ENCODE measurements at places on chromosomes 5 and 9.

DNA sequence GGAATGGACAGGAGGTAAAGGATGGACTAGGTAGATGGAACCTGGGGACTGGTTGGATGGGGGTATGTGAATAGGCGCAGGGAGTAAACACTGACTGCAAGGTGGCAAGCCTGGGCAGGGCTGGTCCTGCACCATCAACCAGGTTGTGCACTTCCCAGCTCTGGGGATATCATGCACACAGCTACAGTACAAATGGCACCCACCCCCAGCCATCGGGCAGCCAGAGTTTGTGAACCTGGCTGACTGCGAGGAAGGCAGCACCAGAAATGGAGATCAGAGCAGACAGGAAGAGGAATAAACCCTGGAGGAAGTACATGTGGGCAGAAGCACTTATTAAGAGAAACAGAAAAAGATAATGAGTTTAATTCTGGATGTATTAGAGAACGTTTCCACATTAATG, 229.1 kb downstream of the ESM1 start:
- no peak for DNase-seq

- DNase-seq, result no peak
Observed at GRCh38 chr5:120567921-120568320, 103.8 kb downstream of the PRR16 start.

- DNase-seq, result no peak
Observed at GRCh38 chr5:112382886-112383285, 36.2 kb downstream of the EPB41L4A start.

DNA sequence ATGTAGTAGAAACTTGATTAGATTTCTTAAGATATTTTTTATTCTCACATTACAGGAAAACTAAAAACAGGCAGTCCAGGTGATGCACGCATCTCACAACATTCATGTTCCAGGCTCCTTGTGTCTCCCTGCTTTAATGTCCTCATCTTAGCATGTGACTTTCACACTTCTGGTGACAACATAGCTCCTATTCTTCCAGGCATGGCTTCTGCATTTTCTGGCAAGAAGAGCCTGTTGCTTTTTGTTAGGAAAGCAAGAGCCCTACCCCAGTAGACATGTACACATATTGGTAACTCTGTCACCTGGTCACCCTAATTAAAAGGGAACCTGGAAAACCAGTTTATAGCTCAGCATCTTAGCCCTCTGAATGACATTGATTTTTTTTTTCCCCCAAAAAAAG, 92.5 kb downstream of the PPIC start:
- DNase-seq, result no peak

GRCh38 chr9:91718071-91718470, 232.0 kb downstream of the ROR2 start:
- no peak for DNase-seq

DNA sequence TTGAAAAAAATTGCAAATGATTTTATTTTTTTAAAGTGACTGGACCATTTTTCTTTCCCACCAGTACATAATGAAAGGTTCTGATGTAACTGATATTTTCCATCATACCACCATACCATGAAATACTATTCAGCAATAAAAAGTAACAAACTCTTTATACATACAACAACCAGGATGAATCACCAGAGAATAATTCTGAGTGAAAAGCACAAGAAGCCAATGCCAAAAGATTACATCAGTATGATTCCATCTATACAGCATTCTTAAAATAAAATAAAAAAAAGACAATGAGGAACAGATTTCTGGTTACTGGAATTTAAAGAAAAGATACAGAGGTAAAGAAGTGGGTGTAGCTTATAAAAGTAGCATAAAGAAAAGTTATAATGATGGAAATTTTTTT, 423.7 kb upstream of the ST8SIA4 start:
- no peak for DNase-seq

All from NCI-H774 (cell line).